SJSA1 (cell line): ENCODE measurements at places on chromosomes 11 and 22. TPM values are rescaled to one million over a fixed set of nuclear protein-coding genes. Genes with fewer than 3 reads are reported as not detected.

IL18BP gene
- total RNA-seq, result 0.06 and 3.3 TPM in 2 replicates

- peaks cover 56% of the 10 kb centered on the region for H3K4me1 ChIP-seq
- H3K27me3 ChIP-seq, result no peaks in the 10 kb centered on the region
- peak; percentile 79 for DNase-seq
- H3K36me3 ChIP-seq, result peaks cover 4% of the 10 kb centered on the region
- H3K27ac ChIP-seq, result peak overlapping the region; percentile 44
Observed at GRCh38 chr11:66188580-66188979, 79.9 kb upstream of the RAB1B start.

GRCh38 chr11:134634897-134635831 lies 223.1 kb upstream of the B3GAT1 start:
- no peak overlapping the region for H3K4me3 ChIP-seq
- H3K27ac ChIP-seq, result no peak overlapping the region
- no peaks in the 10 kb centered on the region for H3K4me1 ChIP-seq
- H3K36me3 ChIP-seq, result no peaks in the 10 kb centered on the region

DNA sequence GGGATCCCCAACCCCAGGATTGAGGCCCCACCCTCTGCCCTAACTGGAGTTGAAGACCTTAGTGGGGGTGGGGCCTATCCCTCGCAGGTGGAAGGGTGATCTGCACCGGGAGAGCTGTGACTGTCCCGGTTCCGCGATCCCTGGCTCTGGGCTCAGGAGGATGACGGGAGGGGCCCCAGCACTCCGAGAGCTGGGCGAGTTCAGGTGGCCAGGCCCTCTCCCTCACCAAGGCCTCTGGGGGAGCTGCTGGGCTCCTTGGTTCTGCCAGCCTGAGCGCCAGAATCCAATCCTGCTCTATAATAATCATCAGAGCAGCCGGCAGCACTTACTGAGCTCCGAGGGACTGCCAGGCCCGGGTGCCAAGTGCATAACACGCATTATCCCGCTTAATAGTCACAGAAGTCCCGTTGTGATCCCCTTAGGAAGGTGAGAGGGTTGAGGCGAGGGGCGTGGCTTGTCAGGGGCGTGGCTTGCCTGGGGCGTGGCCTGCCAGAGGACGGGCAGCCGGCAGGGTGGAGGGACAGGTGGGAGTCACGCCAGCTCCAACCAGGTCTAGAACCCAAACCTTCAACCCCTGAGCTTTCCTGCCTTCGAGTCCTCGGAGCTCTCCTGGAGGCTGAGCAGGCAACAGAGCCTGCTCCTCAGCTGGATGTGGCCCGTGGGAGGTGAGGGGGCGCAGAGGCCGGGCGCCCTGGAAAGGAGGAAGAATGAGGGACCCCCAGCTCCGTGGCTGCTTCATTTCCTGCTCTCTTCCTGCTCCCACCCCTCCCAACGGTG lies 7.3 kb upstream of the SYT7 start:
- peaks cover 87% of the 10 kb centered on the region for H3K27me3 ChIP-seq
- DNase-seq, result no peak
- no peaks in the 10 kb centered on the region; the same call in 1 of the 2 replicates for H3K36me3 ChIP-seq
- no peak overlapping the region for H3K4me3 ChIP-seq
- H3K27ac ChIP-seq, result no peak overlapping the region
- peaks cover 10% of the 10 kb centered on the region; the same call in 1 of the 2 replicates for H3K4me1 ChIP-seq

GRCh38 chr22:38415561-38416321 lies 39.3 kb downstream of the KCNJ4 start:
- peaks cover 6% of the 10 kb centered on the region; the same call in 1 of the 2 replicates for H3K4me1 ChIP-seq
- no peaks in the 10 kb centered on the region for H3K36me3 ChIP-seq
- DNase-seq, result peak; percentile 40
- no peak overlapping the region for H3K27ac ChIP-seq
